Activated CD4-positive, alpha-beta T cell treated with anti-CD3 and anti-CD28 coated beads, Interleukin-2, amount 50 U/mL, for 24 hours (primary cell): ENCODE measurements at places on chromosomes 11 and 22.

DNA sequence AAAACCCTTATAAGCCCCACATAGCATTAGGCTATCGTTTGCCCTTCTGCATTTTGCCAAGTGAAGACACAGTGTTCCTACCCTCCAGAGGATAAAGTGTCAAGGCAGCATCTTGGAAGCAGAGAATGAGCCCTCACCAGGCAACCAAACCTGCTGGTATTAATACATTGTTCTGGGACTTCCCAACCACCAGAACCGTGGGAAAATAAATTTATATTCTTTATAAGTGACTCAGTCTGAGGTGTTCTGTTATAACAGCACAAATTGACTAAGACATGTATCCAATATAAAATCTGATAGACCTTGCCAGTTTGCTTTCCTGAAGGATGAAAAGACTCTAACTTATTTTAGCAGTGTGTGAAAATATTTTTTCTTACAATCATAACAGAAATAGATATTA, 792.5 kb upstream of the LRRC4C start:
- DNase-seq: no peak

DNA sequence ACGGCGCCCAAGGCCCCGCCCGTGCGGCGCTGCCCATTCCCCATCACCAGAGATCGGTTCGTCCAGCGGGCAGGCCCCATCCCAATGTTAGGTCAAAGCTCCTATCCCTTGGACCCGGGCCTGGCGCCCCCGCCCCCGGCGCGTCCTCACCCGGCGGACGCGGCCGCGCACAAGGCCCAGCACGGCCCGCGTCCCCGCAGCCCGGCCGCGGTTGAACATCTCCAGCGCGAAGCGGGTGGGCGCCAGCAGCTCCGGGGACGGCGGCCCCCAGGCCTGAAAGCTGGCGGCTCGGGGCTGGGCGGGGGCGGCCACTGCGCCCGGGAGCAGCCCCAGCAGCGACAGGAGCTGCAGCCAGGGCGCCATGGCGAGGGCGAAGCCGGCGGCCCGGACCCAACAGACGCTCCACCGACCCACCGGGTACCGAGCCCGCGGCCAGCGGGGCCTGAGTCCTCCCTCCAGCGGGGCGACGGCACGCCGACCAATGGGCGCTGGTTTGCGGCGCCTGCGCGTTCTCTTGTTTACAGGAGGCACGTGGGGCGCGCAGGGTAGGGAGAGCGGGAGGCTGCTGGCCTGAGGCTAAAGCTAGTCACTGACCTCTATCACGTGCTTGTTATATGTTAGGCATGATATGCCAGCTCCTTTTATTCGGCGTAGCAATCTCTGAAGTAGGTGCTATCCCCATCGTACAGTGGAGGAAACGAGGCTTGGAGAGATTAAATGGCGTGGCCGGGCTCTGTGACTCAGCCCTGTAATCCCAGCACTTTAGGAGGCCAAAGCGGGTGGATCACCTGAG, at the start of gene CTSF:
Gene CTSF (minus strand): TSS at position 483 of the 793 bp plus-strand sequence. CDS start 120 bp downstream, at position 363.
- DNase-seq: peak; percentile 43

- no peak for DNase-seq
Measured at GRCh38 chr11:72630104-72630852, 43.9 kb downstream of the PDE2A start.

DNA sequence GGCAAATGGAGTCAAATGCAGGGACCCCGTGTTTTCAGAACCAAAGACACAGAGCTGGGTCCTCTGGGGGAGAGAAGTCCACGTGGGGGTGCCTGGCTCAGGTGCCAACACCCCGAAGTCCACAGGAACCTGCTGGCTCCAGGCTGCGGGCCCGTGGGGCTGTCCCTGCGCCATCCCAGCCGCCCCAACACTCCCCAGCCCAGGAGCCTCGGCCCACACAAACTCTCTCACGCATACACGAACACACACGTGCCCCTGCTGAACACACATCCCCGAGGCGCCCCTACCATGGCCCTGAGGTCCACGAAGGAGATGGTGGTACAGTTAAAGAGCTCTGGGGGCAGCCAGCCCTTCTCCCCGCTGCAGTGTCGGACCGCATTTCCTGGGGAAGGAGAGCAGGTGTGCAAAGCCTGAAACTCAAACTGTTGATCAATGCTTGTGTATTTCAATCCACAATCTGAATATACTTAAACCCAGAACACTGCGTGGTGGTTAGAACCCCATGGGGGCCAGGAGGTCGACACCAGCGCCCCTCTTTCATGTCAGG, 54.7 kb downstream of the TRMU start:
- no peak for DNase-seq

DNA sequence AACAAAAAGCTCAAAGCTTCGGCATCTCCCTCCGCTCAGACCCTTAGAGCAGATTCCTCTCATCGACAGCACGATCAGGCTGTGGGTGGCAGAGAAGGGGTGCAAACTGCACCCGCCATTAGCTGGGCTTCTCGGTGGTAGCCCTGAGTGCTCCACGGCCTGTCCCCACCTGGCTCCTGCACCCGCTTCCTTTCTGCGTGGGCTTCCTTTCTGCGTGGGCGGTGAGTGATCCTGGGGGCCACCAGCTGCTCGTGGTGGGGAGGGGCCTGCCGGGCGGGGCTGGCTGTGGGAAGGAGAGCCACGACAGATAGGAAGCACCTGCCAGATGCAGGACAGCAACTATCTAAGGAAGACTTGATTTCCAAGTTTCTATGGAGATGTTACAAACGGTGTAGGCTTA, 55.0 kb downstream of the BRD1 start:
- no peak for DNase-seq

DNA sequence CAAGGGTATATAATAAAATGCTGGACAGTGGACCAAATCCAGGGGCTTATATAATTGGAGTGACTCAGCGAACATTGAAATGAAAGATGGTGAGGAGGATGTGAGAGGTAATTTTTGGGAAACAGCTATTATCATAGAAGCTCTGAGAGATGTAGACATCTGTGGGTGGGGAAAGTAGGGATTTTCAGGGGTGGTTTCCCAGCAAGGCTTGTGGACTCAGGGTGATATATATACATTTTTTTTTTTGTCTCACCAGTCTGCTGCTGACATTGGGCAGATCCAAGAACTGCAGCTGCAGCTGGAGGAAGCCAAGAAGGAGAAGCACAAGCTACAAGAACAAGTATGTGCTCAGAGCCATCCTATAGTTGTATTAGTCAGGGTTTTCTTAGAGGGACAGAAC, 208.1 kb downstream of the MYO18B start:
- DNase-seq: no peak

GRCh38 chr11:120271672-120272071, 31.7 kb downstream of the POU2F3 start:
- no peak for DNase-seq

DNA sequence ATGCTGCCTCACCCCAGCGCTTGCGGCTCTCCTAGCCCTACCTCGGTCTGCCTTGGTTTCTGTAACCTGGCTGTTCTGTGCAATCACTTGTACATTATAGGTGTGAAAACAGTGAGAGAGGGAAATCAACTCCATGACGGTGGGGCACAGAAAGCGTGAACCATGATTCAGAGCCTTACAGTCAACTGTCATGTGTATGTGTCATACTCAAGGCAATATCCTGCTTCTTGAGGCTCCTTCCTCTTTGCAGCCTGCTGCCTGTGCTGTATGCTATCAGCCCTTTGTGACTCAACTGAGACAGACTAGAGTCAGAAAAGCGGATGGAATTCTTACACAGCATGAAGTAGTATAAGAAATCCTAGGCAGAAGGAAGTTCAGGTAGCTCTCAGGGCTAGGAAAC, 2.1 kb downstream of the NRIP3 start:
- DNase-seq: peak; percentile 15

- DNase-seq: no peak
Measured at GRCh38 chr22:37045958-37046357, 5.6 kb upstream of the KCTD17 start.

- DNase-seq: no peak
Measured at GRCh38 chr11:134334796-134335571, 3.2 kb downstream of the GLB1L2 start.

DNA sequence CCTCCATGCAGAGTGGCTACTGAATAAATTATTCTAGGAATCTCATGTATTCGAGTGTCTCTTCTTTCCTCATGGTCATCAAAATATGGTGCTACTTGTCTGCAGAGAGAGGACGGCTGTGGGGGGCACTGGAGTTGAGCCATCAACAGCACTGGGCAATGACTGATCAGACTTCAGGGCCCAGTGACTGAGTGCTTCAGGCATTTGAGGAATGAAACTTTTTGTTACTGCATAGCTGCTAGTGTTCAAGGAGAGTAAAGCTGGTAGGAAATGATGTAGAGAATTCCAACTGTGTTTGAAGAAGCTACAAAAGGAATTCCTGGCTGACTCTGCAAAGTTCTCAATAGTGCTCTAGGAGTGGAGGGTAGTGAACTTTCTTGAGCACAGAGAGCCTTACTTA, 277.7 kb downstream of the CADM1 start:
- DNase-seq: no peak

DNA sequence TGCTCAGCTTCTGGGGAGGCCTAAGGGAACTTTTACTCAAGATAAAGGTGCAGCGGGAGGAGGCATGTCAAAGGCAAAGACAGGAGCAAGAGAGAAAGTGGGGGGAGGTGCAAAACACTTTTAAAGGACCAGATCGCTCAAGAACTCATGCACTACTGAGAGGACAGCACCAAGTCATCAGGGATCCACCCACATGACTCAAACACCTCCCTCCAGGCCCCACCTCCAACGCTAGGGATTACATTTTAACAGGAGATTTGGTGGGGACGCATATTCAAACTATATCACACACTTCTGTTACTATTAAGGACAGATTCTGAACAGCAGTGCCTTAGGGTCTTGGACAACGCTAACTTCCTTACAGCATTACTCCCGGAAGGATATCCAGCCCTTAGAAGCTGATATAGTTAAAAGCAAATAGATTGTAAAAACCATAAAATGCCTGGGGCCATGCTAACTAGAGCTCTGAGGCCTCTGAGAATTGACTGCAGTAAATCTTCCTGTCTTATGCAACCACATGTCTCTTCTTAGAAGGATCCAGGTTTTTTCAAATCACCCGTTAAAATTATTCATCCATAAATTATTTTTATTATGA, 16.7 kb upstream of the ZC3H12C start:
- DNase-seq: no peak

- DNase-seq: no peak
Measured at GRCh38 chr11:117875382-117876058, 938 bp downstream of the FXYD6 start.

- DNase-seq: no peak
Measured at GRCh38 chr22:37559901-37560607, at the start of gene CDC42EP1. Gene CDC42EP1 (plus strand): TSS chr22:37560480. CDS start chr22:37566350, 5,870 bp downstream.

GRCh38 chr22:46256358-46256958, 6.4 kb upstream of the CDPF1 start:
- DNase-seq: no peak

GRCh38 chr22:24587251-24587650, 5.6 kb downstream of the LRRC75B start:
- DNase-seq: no peak

DNA sequence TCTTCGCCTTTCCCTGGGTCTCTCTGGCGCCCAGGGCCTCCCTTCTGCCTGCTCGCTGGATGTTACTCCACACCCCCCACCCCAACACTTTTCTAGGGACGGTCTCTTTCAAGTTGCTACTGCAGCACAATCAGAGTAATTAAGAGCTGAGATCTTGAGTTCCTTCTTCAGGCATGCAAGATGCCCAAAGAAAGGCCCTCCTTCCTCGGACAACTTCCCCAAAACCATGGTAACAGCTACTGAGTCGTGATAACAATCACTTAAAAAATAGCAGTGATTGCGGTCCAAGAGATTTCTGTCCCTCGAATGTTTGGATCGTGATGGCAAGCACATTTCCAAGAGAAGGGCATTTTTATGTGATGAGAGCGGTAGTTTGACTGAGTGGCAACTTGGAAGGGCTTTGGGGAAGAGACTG, 638 bp upstream of the TENM4 start:
- DNase-seq: no peak

- DNase-seq: no peak
Measured at GRCh38 chr11:110985547-110985946, 260.0 kb upstream of the POU2AF2 start.

DNA sequence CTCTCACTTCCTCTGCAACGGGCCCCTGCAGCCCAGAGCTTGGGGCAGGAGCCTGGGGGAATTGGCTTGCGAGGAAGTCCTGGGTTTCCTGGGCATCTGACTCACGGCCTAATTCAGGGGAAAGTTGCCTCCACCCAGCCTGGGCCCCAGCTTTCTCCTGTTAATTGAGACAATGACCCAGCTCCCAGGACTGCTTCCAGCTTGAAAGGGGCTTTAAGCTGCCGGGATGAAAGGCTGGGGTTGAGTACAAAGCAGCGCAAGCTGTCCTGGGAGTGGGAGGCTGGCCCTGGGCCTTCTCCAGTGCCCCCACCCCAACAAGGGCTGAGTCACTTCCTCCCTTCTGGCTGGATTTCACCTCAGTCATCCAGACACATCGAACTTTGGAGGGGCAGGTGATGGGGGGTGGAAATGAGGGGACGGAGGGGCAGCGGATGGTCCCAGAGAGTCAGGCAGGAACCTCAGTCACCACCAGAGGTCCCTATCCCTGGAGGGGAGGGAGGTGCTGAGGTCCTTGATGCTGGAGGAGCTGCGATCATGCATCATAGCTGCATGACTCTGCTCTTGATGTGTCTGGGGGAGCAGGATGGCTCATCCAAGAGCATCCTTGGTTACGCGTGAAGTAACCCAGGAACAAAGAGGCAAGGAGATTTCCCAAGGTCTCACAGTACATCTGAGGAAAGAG, 30.1 kb upstream of the OAF start:
- DNase-seq: no peak

DNA sequence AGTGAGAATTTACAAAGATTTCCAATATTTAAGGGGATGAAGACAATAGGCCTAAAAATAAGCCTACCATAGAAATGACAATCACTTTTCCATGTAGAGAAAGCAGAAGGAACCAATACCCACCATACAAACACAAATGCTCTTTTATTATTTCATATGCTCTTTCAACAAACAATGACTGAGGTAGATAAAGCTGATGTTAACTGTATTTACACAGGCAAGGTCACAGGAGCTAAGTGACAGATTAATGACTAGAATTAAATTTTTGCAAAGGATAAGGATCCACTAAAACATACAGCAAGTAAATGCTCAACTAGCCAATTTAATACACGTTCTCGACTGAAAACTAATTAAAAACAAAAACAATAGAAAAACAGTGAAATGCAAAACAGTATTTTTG, 34.2 kb downstream of the PICALM start:
- no peak for DNase-seq

GRCh38 chr22:49418341-49418894, 409.3 kb downstream of the BRD1 start:
- no peak for DNase-seq

GRCh38 chr11:117426297-117426685, 98.6 kb downstream of the CEP164 start:
- peak; percentile 56 for DNase-seq

DNA sequence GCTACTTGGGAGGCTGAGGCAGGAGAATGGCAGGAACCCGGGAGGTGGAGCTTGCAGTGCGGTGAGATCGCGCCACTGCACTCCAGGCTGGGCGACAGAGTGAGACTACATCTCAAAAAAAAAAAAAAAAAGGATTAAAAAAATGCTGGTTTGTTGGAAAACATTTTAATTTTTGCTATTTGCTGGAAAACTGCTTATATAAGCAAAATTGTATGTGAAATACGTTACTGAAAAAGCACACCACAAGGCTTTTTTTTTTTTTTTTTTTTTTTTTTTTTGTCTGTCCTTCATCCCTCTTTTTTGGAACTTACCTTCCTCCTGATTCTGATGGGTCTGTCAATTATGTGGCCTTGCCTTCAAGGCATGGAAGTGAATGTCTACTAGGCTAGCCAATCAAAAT, 40.8 kb downstream of the DCDC1 start:
- no peak for DNase-seq
